ENCODE measurements at places on chromosomes 4 and X.
A peak's percentile ranks its signal among the peaks of the same experiment; 100 is the strongest.

DNA sequence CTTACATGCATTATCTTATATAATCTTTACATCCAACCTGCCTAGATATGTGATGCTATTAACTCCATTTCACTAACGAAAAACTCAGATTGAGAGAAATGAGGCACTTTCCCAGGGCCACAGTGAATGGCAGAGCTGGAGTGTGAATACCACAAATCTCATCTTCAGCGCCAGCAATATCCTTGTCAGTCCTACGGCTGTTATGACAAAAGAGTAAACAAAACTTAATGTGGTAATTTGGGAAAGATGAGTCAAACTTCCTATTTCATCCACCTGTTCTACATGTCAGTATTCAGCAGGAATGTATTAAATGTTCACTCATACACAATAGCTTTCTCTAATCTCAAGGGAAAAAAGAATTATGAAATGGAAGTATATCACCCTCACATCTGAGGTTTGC, 56.9 kb downstream of the FAT1 start:
- DNase-seq: no peak

- no peak for DNase-seq
Measured at GRCh38 chr4:24103434-24104157, 213.7 kb upstream of the PPARGC1A start.

DNA sequence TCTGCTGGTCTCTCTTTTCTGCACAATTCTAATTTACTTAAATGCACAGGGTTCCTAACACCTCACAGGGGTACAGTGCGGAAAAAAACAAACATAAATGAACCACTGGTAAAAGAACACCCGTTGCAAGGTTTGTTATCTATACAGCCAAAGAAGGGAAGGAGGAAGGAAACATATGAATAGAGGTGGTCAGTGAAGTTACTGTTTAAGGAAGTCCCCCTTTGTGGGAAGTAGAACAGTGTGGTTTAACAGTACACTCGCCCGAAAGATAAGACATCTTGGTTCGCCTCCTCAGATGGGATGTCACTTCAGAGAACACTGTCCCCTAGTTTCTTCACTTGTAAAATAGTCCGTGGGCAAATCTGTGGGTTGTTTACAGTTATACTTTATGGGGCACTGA, 57.5 kb downstream of the TEC start:
- no peak for DNase-seq

DNA sequence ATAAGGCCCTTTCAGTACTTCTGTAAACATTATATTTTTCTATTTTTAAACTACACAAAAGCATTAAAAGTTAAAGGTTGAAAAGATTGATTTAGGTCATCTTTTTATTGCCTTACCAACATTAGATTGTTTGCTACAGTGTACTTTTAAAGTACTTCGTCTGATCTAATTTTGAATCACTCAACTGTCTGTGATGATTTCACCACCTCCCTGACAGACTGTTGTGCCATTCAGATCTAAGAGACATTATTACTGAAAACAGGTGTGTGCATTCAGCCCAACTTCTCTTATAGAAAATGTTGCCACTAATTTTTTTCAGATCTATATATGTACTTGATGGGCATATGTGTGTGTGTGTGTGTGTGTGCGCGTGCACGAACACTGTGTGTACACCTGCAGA, 39.3 kb downstream of the GASK1B start:
- no peak for DNase-seq

GRCh38 chrX:10506781-10507180, 113.6 kb downstream of the MID1 start:
- no peak for DNase-seq

DNA sequence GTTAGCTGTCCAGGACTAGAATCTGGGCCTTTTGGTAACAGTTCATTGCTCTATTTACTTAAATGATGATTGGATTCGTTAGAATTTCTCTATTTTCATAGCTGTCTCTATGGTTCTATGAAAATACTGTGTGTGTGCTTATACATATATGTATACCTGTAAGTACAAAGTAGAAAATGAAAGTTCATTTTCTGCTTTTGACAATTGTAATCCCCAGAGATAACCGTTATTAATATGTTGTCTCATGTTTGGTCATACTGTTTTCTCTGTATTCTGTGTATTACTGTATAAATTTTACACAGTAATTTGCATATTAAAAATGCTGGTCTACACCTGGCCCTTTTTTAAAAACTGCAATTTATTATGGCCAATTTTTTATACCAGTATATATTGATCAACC, 55.4 kb downstream of the CLCN3 start:
- no peak for DNase-seq

GRCh38 chrX:42398967-42399631, 378.9 kb downstream of the PPP1R2C start:
- no peak for DNase-seq

- no peak for DNase-seq
Measured at GRCh38 chr4:184361443-184361842, 112.9 kb downstream of the IRF2 start.

GRCh38 chrX:154448484-154448883, 4.5 kb downstream of the FAM50A start:
- DNase-seq: no peak

- no peak for DNase-seq
Measured at GRCh38 chr4:176592976-176593670, 199.6 kb downstream of the VEGFC start.

GRCh38 chr4:137640156-137640837, 108.0 kb upstream of the PCDH18 start:
- DNase-seq: no peak

GRCh38 chr4:24770032-24770584, 25.3 kb upstream of the SOD3 start:
- DNase-seq: no peak

DNA sequence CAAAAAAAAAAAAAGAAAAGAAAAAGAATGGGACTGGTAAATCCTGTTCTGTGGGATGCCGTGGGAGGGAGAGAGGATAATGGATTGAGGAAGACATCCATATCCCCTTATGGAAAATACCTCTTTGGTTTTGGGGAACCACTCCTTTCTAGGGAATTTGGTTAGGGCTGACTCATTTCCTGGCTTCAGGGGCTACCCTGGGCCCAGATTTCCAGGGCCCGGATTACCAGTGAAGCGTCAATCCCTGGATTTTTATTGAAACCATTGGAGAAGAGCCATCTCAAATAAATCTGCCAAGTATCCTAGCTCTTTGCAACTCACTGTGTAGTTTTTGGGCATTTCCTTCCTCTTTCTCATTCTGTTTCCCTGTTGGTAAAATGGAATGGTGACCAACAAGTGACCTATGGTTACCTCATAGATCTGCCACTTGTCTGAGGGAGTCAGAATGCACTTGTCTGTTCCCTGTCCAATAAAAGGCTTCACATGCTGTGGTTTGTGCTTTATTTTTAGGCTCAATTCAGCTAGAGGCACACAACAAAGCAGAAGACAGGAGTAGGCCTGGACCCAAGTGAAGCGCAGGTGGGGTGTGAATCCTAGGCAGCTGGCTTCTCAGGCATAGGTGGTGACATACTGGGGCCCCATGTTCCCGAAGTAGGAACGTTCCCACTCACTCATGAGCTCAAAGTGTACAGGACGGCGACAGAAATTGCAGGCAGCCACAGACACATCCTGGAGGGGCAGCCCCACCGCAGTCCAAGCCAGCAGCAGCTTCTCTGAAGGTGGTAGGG, 8.6 kb downstream of the APEX2 start:
- no peak for DNase-seq

- DNase-seq: no peak
Measured at GRCh38 chr4:111675746-111676145, 469.5 kb upstream of the FAM241A start.

- no peak for DNase-seq
Measured at GRCh38 chr4:56055991-56056390, 107.2 kb downstream of the CEP135 start.

DNA sequence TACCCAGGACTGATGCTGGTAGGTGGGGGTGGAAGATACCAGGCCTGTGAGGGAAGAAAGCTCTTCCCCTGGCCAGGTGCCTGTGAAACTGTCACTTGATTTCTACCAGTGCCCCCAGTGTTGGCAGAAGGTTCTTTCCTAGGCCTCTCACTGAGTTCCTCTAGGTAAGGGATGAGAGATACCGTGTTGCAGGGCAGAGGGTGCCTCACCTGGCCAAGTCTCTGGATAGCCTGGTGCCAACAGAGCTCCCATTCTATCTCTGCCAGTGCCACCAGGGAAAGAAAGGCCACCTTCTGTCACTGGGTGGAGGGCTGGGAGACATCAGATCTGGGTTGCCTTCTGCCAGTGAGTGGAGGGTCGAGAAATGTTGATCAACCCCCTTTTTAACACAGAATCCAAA, 94.1 kb downstream of the RTL5 start:
- no peak for DNase-seq

GRCh38 chr4:139675651-139676050, 10.0 kb downstream of the MGST2 start:
- no peak for DNase-seq

GRCh38 chr4:165635381-165635780, 237.7 kb upstream of the TLL1 start:
- no peak for DNase-seq

GRCh38 chrX:65750674-65751469, 83.4 kb downstream of the MSN start:
- DNase-seq: no peak

- DNase-seq: peak; percentile 86
Measured at GRCh38 chrX:101550751-101551379, 518 bp downstream of the ARMCX1 start.

GRCh38 chrX:118595501-118596042, 100.0 kb downstream of the DOCK11 start:
- no peak for DNase-seq

GRCh38 chr4:7838136-7838782, 101.4 kb downstream of the AFAP1 start:
- no peak for DNase-seq

DNA sequence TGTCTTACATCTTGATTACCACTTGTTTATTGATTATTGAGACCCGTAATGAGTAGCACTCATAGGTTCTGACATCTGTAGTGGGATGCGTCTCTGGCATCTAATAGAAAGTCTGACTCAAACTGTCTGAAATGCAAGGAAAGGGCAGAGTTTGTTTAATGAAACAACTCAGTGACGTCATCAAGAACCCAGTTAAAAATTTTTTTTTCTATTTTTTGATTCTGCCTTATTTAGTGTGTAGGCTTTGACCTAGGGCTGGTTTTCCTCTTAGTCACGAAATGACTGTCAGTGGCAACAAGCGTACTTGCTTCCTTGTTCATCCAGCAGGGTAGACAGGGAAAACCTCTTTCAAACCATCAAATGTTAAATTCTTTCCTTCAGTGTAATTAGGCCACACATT, 3.1 kb upstream of the CDKL5 start:
- DNase-seq: no peak

GRCh38 chr4:36325499-36325898, 44.1 kb downstream of the DTHD1 start:
- no peak for DNase-seq

DNA sequence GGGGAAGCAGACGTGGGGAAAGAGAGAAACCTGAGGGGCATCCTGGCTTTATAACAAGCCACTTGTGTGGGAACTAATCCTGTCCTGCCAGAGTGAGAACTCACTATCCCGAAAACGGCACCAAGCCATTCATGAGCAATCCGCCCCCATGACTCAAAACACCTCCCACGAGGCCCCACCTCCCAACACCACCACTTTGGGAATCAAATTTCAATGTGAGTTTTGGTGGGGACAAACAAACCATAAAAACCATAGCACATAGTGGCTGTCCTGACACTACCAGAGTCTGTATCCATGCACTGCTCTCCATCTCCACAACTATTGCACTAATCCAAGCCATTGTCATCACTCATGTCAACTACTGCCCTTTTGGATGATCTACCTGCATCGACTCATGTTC, 28.5 kb upstream of the SEPTIN6 start:
- DNase-seq: no peak

GRCh38 chrX:123454712-123455431, 270.8 kb downstream of the GRIA3 start:
- DNase-seq: no peak

DNA sequence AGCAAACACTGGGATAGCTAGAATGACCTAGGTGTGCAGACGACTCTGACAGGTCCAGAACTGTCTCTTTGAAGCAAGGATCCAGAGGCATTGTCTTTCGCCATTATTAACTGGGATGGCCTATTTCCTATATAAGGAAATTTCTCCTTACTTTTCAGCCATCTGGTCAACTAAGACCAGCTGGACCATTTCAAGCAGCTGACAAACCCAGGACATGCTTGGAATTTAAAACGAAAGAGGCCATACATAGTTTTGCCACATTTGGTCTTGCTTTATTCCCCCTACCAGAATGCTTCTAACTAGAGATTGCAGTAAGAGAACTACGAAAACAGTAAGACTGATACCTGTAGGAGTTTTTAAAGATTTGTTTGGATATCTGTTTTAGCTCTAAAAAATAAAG, 87.0 kb downstream of the GLRA2 start:
- no peak for DNase-seq

DNA sequence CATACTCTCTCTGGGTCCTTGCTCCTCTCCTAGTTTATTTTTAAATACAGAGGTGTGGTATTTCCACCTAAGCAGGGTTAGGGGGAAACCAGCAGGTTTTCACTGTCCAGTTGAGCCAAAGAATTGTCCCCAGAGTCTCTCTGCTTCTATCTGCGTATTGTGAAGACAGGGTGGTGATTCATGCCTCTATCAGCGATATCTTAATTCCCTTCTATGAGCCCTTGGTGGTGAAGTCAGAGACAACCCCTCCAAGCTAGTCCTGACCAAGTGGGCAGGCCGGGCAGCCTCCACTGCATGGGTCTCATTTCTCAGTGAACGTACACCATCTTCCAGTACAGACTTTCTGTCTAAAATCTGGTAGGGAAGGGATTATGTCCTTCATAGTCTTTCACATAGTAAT, 100.5 kb upstream of the GPR34 start:
- no peak for DNase-seq

DNA sequence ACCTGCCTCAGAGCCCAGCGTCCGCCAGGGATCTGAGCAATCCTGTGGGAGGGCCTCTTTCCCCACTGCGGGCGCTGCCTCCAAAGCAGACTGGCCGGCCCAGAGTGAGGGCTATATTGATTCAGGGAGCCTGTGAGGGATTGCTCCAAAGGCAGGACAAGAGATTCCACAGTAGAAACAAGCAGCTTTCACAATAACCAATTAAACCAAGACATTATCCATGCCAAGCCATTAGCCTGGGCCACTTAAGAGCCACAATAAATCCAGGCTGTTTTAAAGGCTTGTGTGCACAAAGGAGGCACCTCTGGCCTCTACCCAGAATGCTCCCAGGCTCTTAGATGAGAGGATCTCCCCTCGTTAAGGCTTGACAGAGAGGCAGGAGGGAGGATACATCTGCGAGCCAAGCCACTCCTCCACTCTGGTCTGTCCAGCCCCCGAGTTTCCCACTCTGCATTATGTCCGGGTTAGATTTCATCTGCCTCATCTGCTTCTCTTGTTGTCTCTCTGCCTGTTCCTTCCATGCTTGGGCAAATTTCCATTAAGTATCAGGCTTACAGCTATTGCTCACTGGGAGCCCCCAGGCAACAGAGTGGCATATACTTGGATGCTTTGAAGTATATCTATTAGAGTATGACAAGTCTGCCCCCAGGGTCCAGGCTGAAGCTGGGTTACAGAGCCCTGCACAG, 357.9 kb downstream of the UNC5C start:
- no peak for DNase-seq

GRCh38 chrX:23773601-23774175, 9.3 kb upstream of the SAT1 start:
- DNase-seq: no peak

Measured in aorta (tissue), 5 donors.